Mesenteric fat pad (tissue), 1 donor: ENCODE measurements at places on chromosomes 5 and 9. TPM values are rescaled to one million over a fixed set of nuclear protein-coding genes. Genes with fewer than 3 reads are reported as not detected.

PCDHA1 gene
- total RNA-seq = not detected

GRM6 gene
- total RNA-seq = not detected

DNA sequence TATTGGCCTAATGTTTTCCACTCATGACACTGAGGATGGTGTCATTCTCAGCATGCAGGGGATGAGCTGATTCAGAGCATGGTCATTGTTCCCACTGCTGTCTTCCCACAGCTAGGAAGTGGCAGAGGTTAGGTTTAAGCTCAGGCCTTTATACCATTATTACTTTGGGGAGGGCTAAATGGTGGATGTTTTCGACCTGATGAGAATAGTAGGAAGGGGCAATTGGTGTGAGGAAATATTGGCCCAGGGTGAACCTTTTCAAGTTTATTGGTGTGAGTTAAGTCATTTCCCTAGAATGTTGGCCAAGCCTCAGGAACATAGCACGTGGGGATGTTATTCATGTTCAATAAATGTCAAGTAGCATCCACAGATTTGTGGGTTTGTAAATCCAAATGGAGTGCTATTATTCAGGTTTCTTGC lies 59.6 kb downstream of the ARHGAP26 start:
- no peak for DNase-seq

- no peak for DNase-seq
These were observed 16.9 kb downstream of the ADAMTSL1 start for GRCh38 chr9:18490641-18491370.

CD74 gene
- 486 TPM for total RNA-seq

MARCOL gene
- total RNA-seq = not detected

OCLN gene
- 1.3 TPM for total RNA-seq

DNA sequence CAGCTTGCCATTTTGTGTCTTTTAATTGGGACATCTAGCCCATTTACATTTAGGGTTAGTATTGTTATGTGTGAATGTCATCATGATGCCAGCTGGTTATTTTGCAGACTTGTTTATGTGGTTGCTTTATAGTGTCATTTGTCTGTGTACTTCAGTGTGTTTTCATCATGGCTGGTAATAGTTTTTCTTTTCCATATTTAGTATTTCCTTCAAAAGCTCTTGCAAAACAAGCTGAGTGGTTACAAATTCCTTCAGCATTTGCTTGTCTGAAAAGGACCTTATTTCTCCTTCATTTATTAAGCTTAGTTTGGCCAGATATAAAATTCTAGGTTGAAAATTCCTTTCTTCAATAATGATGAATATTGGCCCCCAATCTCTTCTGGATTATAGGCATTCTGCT lies 28.5 kb upstream of the TNFSF15 start:
- no peak for DNase-seq

CBY3 gene
- total RNA-seq = not detected

SYK gene
- 26.7 TPM for total RNA-seq

GRCh38 chr5:179152144-179152895 lies 92.1 kb downstream of the ZNF354C start:
- DNase-seq = no peak

GRCh38 chr5:109315245-109315644 lies 94.5 kb downstream of the PJA2 start:
- DNase-seq = no peak

DNA sequence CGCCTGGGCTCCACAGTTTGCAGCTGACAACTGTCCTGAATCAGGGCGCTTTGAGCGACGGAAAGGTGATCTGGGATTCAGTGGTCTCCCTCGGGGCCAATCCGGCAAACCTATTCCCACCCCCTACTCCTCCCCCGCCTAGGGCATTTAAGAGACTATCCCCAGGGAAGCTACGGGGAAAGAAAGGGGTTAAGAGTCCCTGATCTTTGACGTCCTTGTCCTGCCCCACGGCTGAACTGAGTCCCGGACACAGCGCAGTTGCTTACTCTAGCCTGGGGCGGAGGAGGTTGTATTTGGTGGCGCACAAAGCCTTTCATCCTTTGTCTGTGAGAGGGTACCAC lies 3.4 kb downstream of the RORB start:
- DNase-seq = no peak

C9orf153 gene
- total RNA-seq = 0.55 TPM

DNA sequence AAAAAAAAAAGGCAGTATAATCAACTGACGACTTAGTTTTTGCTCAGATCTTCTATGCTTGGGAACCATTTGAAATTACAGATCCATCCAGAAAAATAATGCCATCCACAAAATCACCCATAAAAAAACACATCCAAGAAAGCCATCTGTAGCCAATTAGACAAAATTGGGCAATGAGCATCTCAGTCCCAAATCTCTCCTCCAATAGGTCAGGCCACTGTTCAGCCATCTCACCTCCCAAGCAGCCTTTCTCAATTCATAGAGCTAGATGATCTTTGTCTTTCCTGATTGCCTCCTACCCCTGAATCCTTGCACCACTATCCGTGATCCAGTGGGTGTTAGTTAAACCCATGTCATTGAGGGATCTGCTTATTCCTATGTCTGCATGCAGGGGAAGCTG lies 139.6 kb downstream of the SCAMP1 start:
- no peak for DNase-seq

SLC25A48 gene
- total RNA-seq = not detected

- no peak for DNase-seq
These were observed 4.5 kb downstream of the EBF1 start for GRCh38 chr5:159095151-159095721.

GRCh38 chr9:8560560-8561525 lies 761.3 kb upstream of the DMAC1 start:
- DNase-seq = no peak

- no peak for DNase-seq
These were observed 28.4 kb upstream of the LRRC19 start for GRCh38 chr9:27033815-27034403.

- DNase-seq = peak; percentile 88
These were observed 161.2 kb downstream of the RGS3 start for GRCh38 chr9:113624721-113625120.

- DNase-seq = no peak
These were observed 276.8 kb upstream of the CLINT1 start for GRCh38 chr5:158135682-158136179.

GRCh38 chr9:79572608-79573411 lies 1.0 kb downstream of the TLE4 start:
- peak; percentile 91 for DNase-seq

- no peak for DNase-seq
These were observed 765 bp downstream of the MARCHF6 start for GRCh38 chr5:10354048-10354872.

- no peak for DNase-seq
These were observed 21.4 kb downstream of the SEMA4D start for GRCh38 chr9:89476546-89476945.

DNA sequence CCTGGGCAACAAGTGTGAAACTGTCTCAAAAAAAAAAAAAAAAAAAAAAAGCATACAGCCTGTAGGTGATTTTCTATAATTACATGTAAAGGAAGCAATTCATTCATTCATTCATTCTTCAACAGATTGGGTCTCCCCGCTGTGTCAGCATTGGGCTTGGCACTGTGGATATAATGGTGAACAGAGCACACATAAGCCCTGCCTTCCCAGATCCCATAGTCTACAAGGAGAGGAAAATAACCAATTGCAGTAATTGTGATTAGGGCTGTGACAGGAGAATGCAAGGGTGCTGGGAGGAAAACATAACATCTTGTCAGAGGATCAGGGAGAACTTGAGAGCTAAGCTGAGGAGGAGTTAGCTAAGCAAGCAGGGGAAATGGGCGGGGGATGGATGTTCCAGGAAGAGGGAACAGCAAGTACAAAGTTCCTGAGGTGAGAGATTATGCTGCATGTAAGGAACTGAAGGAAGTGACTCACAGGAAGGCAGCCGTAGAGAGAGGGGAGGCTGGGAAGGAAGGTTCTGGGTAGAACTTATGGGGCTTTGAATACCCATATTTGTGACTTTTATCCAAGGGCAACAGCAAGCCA lies 24.0 kb upstream of the KLF9 start:
- no peak for DNase-seq

GRCh38 chr5:87413343-87413645 lies 564 bp upstream of the CCNH start:
- DNase-seq = no peak

GRCh38 chr5:149153193-149153750 lies 12.0 kb downstream of the ABLIM3 start:
- DNase-seq = no peak

DNA sequence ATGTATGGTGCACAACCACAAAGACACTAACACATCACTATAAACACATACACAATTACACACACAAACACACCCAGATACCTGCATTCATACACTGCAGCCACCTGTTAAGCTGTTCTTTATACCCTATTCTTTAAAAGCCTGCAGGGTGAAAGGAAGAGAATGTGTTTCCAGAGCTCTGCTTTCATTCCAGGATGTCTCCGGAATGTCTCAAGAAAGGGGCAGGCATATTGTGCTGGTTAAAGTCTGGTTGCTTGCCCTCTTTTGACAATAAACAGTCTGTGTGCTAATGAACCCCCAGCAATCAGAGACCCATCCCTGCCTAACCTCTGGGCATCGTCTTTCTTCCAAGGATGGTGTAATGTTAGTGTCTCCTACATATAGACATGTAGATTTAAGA lies 181.6 kb downstream of the EPB41L4A start:
- DNase-seq = no peak

ANXA2R gene
- 2.0 TPM for total RNA-seq

GRCh38 chr5:32326216-32326772 lies 13.6 kb upstream of the MTMR12 start:
- no peak for DNase-seq

SPATA9 gene
- total RNA-seq = 3.5 TPM

- DNase-seq = no peak
These were observed 28.8 kb upstream of the PCDHB1 start for GRCh38 chr5:141022384-141022783.

CAMLG gene
- 30.1 TPM for total RNA-seq

DNA sequence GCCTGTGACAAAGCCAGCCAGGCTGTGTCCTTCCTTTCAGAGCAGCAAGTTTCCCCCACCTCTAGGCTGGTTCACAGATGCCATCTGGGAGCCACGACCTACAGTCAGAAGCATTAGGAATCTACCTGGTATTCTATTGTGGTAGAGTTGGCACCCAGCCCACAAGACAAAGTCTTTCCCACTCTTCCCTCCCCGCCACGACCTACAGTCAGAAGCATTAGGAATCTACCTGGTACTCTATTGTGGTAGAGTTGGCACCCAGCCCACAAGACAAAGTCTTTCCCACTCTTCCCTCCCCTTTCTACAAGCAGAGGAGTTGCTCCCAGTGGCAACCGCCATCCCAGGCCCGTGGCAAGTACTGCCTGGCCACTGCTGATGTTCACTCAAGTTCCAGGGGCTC lies 157.8 kb upstream of the TNC start:
- no peak for DNase-seq

DNA sequence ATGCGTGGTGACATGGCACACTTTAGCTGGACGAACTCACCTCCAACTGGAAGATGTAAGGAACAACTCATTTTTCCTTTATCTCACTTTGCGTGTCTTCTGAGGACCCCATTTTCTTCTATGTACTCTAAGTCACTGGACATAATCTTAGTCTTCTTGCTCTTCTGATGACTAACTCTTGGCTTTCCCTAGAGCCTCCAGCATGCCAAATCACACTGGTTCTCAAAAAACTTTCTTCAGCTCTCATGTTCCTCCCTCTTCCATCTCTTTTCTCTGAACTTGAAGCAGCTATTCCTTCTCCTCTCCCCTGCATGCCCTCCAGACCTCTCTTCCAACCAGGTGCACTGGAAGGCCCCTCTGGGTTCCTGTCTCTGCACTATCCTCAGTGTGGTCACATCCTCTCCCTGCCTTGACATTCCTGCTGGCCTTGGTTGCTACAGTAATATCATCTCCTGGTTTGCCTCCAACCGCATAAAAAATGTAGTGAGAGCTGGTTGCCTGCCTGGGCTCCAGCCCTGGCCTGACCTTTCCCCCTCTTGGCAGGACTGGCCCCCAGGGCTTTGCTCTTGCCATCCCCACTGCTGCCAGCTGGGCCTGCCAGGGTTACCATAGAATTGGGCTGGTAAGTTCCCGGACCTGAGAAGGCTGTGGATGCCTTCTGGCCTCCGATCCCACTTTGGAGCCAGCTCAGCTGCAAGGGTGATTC lies 44.8 kb upstream of the BNC2 start:
- DNase-seq = no peak

GRCh38 chr5:167488371-167488770 lies 803.1 kb upstream of the WWC1 start:
- no peak for DNase-seq

HMCN2 gene
- total RNA-seq = 3.1 TPM

MAMDC2 gene
- total RNA-seq = 3.7 TPM

DNA sequence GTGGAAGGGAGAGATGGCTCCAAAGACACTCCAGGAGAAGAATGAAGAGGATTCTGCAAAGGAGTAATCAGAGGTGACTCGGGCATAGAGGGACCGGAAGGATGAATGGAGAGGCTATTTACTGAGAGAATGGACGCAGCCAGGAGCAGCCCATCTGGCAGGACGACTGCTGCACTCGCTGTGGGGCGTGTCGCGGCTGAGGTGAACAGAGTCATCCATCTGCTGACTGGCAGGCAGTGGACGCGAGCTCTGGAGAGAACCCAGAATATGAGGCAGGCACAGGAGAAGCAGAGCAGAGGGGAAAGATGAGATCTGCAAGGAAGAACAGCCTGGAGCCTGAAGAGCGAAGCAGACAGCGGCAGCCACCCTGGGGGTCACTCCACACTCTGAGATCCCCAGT lies 16.4 kb downstream of the FGF1 start:
- no peak for DNase-seq

DNA sequence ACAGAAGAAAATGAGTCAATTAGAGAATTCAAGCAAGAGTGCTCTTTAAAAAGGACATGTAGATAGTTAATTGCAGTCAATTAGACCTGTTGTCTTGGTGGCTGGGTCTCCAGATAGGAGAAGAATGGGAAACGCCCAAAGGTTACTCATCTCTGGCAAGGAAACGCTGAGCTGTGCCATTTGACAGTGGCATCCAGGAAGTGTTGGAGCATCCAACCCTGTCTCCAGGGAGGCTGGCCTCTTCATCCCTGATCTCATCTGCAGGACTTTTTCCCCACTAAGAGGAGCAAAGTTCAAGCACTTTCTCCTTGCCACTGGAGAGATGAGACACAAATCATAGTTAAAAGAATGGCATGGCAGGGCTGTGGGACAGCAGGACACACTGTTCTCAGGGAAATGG lies 111.7 kb upstream of the MSX2 start:
- DNase-seq = no peak

SLC46A2 gene
- 0.35 TPM for total RNA-seq

DNA sequence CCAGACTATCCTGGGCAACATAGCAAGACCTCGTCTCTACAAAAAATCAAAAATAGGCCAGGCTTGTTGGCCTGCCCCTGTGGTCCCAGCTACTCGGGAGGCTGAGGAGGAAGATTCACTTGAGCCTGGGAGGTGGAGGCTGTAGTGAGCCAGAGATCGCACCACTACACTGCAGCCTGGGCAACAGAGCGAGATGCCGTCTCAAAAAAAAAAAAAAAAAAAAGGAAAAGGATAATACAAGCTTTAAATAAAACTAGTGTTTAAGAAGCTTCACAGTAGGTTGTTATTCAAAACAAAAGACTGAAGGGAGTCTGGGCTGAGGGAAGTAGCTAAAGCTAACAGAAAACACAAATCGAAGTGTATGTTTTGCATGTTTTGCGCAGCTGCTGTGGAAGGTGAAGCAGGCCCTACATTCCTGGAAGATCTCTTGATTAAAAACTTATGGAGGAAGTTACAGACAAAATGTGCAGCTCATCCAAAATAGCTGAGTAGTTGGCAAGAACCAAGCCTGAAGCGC lies 581 bp upstream of the C9orf40 start:
- DNase-seq = no peak

GRCh38 chr5:58149345-58149744 lies 310.5 kb downstream of the PLK2 start:
- no peak for DNase-seq

TLX3 gene
- not detected for total RNA-seq

CPLANE1 gene
- total RNA-seq = 18.1 TPM
